NCI-H2081 treated with DMSO at 0.1 percent for 48 hours (cell line): ENCODE measurements at places on chromosomes 13 and 19.

- no peak for DNase-seq
Measured at GRCh38 chr13:31639443-31640163, 99.7 kb upstream of the RXFP2 start.

- DNase-seq = no peak
Measured at GRCh38 chr13:42114912-42115311, 66.5 kb downstream of the DGKH start.

DNA sequence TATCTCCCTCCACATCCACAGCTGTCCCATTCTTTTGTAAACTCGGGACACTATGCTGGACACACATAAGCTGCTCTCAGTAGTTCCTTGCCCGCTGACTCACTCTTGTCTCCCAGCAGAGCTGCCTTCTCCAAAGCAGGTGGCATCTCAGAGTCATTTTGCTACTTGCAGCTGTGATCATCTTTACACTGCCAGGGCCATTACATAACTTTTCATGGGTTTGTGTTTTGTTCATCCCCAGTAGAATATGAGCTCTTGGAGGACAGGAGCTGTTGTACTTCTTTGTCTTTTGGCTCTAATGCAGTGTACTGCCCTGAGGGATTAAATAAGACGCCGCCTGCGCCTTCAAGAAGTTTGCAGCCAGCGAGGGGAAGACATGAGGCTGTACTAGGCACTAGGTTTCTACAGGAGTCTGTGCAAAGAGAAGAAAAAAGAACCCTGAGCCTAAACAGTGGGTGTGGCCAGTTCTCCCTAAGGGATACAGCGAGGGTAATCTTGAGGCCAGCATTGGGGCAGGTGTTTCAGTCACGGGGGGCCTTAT is 40.8 kb upstream of the GPR183 start:
- DNase-seq = no peak

- DNase-seq = no peak
Measured at GRCh38 chr13:50518131-50518530, 325.4 kb downstream of the DLEU7 start.

DNA sequence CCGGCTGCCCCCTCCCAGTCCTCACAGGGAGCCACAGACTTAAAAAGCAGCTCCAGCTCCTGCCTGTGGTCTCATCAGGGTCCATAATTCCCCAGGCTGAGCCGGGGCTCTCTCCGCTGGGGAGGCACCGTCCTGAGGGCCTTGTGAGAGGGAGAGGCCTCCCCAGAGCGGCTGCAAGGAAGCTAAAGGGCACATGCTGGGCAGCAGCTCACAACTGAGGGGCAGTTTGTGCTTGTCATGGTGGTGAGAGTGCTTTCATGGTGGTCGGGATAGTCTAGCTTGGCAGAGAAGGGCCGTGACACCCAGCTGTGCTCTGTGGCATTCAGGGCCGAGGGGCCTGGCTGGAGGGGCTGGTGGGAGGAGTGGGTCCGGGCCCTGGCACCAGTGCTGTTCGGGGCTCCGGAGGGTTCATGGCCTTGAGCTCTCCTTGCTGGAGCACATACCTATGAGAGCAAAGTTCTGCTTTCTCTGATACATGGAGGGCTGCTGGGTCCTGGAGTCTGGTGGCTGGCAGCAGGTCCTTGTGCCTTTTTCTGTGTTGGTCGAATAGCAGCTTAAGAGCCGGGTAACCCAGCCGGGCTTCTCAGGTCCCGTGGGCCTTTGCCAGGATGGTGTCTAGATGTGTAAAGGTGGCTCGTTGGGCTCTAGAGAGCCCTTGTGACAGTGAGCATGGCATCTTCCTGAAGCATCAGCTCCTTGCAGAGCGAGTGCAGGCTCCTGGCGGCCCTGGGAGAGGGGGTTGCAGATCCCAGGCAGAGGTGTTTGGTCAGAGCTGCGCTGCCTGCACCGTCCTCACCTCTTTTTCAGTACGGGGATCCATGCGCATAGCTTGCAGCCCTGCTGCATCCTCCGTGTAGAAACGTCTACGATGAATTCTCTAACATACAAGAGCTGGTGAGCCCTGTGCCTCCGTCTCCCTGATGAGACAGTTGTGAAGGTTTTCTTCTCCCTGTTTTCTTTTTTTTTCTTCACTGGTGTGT is 8.8 kb downstream of the UPF1 start:
- DNase-seq = no peak

- DNase-seq = no peak
Measured at GRCh38 chr13:89136678-89137077, 1465.5 kb downstream of the SLITRK5 start.
